Cerebellum (tissue), 4 donors: ENCODE measurements at places on chromosomes 6 and 20. TPM values are rescaled to one million over a fixed set of nuclear protein-coding genes. Genes with fewer than 3 reads are reported as not detected.

Gene LAMP5
- 4.4 TPM for total RNA-seq

Gene RREB1
- 7.6 TPM for total RNA-seq

Gene ZC3H12D
- 0.36 TPM for total RNA-seq

Gene PTCRA
- not detected for total RNA-seq

Gene TMEM217
- total RNA-seq, result 1.00 TPM

Gene CRISP2
- 0.54 TPM for total RNA-seq

Gene CDSN
- not detected for total RNA-seq

Gene BTN3A1
- 15.5 TPM for total RNA-seq

Gene CASS4
- total RNA-seq, result 1.1 TPM

Gene CCDC28A
- total RNA-seq, result 5.7 TPM

Gene CD83
- total RNA-seq, result 19.7 TPM

Gene PAK5
- 27.8 TPM for total RNA-seq

Gene NHSL1
- total RNA-seq, result 51.8 TPM

Gene DEFB132
- not detected for total RNA-seq

Gene OXT
- total RNA-seq, result not detected

Gene NR2E1
- not detected for total RNA-seq

Gene SLC22A23
- total RNA-seq, result 40.4 TPM

Gene NSFL1C
- 30.4 TPM for total RNA-seq

Gene C6orf52
- total RNA-seq, result 1.5 TPM

Gene SNX21
- 24.4 TPM for total RNA-seq

Gene PNISR
- total RNA-seq, result 223 TPM

Gene ZCCHC3
- 13.5 TPM for total RNA-seq

Gene APCDD1L
- not detected for total RNA-seq

Gene MUC22
- total RNA-seq, result not detected

Gene TRMT11
- total RNA-seq, result 33.8 TPM

Gene CCN6
- total RNA-seq, result not detected

Gene TSHZ2
- 7.1 TPM for total RNA-seq

Gene SRSF12
- 38.0 TPM for total RNA-seq

Gene C20orf202
- total RNA-seq, result 0.18 TPM

Gene ENPP1
- 1.6 TPM for total RNA-seq

Gene RAB44
- total RNA-seq, result not detected

Gene PGC
- total RNA-seq, result 0.36 TPM

Gene C20orf144
- total RNA-seq, result not detected

Gene C20orf96
- total RNA-seq, result 6.3 TPM

Gene FNDC11
- total RNA-seq, result 0.73 TPM

Gene HNF4A
- 0.09 TPM for total RNA-seq

Gene IYD
- not detected for total RNA-seq

Gene MROH8
- total RNA-seq, result 4.2 TPM

Gene MYLK2
- 1.1 TPM for total RNA-seq

Gene JPH2
- total RNA-seq, result 0.36 TPM
